ENCODE measurements at places on chromosomes 2 and 18.

DNA sequence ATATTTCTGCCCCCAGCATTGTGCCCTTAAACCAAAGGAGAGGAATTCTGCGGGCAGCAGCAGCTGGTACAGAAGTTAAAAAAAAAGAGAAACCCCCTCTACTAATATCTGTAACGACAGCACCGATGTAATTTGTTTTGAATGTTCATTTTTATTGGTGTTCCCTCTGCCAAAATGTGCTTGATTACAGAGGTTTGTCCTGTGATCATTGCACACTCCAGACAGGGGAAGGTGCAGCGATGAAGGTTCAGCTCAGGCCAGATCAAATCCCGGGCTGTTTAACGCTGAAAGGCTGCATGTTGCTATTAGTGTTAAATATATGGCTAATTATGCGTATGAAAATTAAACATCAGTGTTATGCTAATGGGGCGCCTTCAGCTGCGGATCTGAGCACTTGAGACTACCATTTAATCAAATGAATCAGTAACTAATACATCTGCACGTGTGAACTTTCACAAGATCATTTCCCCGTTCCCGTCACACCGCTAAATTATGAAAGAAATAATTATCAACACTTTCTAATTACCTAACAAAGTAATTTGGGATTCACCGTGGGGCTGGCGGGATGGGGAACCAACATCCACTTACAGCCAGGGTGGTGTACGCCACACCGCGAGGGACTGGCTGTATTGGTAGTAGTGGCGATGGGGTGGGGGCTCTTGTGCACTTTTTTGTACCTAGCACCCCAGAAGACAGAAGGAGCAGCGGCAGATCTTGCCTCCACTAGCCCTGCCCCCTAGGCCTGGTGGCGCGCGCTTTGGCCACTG lies 1.5 kb upstream of the DLX1 start:
- no peak for DNase-seq

DNA sequence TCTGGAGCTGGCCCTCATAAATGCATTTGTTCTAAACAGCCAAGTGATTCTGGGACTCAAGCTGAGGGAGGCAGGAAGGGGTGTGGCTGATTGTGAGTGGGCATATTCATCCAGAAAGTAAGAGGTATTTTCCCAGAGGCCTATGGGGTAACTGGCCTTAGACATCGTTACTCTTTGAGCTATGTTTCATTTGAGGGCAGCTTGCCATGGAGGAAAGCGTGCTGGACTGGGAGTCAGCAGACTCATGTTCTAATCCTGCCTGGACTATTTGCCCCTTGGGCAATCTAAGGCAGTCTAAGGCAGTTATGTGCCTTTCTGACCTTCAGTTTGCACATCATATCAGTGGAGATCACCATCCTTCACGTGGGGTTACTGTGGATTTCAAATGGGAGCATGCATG lies 93.5 kb upstream of the SLC14A2 start:
- DNase-seq: no peak

DNA sequence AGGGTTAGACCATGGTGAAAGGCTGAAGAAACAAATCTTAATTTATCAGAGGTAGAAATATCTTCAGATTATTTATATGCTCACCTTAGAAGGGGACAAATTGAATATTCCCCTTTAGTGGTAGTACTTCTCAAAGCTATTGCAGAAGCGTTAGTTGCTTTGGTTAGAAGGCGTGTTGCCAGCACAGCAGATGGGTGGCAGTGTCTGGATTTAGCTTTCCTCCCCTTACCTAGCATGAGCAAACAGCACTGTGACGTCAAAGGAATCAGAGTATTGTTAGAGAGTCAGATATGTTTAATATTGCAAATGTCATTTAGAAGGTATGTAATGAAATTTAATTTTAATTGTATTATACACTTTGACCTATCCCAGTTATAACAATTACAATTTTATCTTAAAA lies 27.2 kb upstream of the GALR1 start:
- no peak for DNase-seq

DNA sequence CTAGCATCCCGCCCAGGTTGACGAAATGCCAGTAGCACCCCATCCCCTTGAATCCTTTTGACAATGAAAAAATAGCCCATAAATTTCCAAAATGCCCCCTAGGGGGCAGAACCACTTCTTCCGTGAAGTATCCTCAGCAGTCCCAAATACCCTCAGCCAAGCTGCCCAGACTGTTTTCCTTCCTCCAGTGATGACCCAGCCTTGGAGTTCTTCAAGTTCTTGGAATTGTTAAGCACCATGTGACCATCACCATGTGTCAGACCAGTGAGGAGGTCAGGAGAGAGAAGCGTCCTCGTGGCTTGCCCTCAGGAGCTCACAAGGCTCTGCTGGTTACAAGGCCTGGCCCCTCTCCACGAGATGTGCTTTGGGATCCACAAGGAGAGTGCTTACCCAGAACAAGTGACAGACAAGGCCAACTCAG lies 1.4 kb upstream of the SLC23A3 start:
- DNase-seq: no peak

All from head of caudate nucleus (tissue), 42 donors.